ENCODE measurements at places on chromosomes 4 and X. TPM values are rescaled to one million over a fixed set of nuclear protein-coding genes. Genes with fewer than 3 reads are reported as not detected.

DNA sequence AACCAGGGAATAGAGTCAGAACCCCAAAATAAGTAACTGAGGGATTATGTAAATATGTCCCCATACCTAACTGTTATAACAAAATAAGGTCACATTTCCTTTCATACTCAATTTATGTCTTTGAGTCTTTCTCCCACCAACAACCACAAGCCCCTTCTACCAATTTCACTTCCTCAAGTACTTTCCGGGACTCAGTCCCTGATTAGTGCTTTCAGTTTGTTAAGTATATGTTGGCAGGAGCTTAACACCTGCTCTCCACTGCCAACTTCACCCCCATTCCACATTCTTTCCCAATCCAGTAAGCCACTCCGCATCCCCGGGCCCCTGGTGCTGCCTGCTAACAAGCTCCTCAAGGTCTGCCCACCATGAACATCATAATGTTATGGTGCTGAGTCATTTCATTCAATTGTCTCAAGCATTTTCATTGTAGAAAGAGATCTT lies 71.3 kb upstream of the SPRY1 start:
- no peak for DNase-seq

- DNase-seq = no peak
These were observed 1.5 kb downstream of the ASMTL start for GRCh38 chrX:1451251-1451660.

- no peak for DNase-seq
These were observed 130.9 kb downstream of the AFAP1 start for GRCh38 chr4:7808752-7809151.

GRCh38 chr4:186078981-186079638 lies 10.2 kb downstream of the TLR3 start:
- DNase-seq = peak; percentile 38

GRCh38 chr4:93368968-93369367 lies 459.6 kb upstream of the ATOH1 start:
- no peak for DNase-seq

DNA sequence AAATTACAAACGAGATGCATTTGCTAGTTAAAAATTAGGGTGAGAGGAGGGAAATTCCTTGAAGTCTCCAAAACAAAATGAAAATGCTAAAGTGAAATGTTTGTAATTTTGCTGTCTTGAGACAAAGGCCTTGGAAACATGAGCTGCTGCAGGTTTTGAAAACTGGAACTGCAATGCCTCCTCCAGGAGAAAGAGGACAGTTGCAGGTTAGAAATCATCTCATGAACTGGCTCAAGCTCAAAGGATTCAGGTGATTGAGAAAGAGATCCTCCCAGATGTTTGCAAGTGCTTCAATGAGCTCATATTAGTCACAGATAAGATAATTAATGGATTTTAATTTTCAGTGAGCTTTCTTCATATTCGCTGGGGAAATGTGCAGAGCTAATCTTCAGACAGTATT lies 32.4 kb downstream of the SMPX start:
- DNase-seq = peak; percentile 40

- no peak for DNase-seq
These were observed 155.8 kb downstream of the PPARGC1A start for GRCh38 chr4:23734000-23734399.

GRCh38 chr4:22648996-22649395 lies 43.7 kb upstream of the GBA3 start:
- DNase-seq = no peak

DNA sequence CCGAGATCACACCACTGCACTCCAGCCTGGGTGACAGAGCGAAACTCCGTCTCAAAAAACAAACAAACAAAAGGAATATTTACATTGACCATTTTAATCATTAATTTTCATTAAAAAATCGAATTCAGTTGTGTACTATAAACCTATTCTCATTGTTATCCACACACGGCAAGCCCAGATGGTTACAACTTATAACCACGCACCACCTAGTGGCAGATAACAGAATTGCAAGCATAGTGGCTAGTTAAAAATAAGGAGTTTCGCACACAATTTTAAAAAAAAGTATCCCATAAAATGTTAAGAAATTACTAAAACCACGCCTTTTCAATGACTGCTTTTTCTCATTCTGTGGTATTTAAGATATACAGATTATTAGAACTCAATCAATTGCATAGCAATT lies 25.4 kb downstream of the MBNL3 start:
- peak; percentile 43 for DNase-seq

DNA sequence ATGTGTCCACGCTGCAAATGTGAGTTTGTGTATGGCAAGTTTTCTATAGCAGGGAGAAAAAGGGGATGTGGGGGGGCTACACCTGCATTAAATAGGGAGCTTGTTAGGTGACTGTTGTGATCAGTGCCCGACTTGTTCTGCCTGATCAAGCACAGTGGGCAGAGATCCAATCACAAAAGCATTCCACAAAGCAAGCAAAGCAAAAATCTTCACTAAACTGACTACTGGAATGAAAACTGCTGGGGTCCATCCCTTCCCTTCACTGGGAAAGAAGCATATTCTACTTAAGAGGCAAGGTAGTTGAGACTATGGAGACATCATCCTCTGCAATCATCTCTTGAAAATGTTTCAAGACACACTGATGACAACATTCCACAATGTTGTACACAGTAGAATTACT lies 5.2 kb downstream of the IRS4 start:
- peak; percentile 85 for DNase-seq

GRCh38 chrX:73289039-73289438 lies 74.4 kb upstream of the NAP1L2 start:
- peak; percentile 7 for DNase-seq

DNA sequence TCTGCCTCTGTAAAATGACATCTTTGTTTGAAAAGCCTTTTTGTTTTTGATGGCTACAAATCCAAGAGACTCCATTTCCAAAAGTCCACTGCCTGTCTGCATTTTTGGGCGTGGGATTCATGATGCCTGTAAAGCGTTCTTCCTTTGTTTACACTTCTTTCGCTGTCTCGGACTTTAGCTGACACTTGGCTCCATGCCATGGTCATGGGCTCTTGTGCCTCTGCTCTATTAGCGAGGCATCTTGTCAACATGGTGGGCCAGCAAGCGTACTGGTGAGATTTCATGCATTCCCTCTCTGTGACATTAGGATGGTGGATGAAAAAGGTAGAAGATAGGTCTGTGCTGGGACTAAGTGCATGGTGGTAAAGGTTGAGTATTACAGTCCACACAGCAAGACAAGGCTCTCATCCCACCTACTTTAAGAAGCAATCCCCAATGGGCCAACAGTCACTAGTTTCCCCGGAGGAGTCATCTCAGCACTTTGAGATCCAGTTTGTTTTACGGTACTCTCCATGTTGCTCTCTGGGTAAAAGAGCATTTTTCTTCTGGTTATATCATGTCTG lies 298.2 kb upstream of the KLF3 start:
- DNase-seq = no peak

GRCh38 chrX:22378296-22378695 lies 105.6 kb downstream of the CBLL2 start:
- DNase-seq = no peak

DNA sequence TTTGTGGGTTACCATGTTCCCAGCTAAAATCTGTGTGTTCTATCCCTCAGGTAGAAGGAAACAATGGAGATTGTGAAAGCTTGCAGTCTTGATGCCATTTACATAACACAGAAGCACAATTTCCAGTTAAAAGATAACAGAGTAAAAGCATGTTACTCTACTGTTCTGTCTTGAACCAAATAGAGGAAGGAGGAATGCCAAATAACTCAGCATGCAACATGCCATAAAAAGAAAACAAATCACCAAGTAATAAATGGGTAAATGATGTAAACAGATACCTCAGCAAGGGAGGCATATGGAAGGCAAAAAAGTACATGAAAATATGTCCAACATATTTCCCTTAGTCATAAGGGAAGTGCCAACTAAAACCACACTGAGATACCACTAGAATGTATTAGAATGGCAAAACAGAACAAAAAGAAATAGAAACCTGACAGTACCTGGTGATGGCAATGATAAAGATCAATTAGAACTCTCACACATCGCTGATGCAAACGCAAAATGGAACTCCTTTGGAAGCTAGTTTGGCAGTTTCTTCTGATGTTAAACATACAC lies 502.6 kb upstream of the HS3ST1 start:
- DNase-seq = no peak

DNA sequence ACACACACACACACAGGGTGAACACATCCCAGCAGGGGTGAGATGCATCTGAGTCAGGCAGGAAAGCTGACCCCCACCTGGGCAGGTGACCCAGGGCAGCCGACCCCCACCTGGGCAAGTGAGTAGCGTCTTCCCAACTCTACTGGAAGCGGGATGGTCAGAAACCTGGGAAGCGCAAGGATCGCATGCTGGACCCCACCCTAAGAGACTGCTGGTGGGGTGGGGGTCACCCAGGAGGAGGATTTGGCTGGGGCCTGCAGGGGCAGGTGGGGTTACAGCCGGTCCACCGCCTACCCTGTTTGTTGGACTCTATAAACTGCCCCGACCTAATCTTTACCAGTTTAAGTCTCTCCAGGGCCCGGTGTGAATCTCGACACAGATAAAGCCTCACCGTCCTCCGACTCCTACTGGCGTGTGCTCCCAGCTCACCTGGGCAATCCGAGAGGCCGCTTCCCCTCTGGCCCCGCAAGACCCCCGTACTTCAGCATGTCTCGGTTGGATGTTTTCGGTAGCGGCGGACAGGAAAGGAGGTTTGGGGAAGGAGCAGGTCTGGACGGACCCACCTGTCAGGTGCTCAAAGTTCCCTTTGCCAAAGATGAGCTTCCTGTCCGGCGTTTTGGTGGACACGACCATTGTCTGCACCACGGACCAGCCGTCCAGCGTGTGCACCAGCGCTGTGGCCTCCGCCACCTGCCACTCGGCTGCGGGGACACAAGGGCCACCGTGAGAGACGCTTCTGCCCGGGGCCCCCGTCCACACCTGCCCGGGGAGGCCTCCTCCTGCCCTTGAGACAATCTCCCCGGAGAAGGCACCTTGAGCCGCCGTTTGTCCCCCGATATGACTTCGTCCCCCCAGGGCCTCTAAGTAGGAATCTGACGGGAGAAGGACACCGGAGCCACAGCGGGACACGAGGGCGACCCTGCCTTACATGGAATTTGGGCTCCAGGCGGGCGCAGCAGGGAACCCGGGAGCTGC lies 2.0 kb downstream of the GTPBP6 start:
- DNase-seq = no peak

GRCh38 chrX:76253432-76253831 lies 80.6 kb downstream of the PBDC1 start:
- peak; percentile 60 for DNase-seq

PARM1 gene
- 1.6 TPM for total RNA-seq

S100G gene
- total RNA-seq = not detected

VSIG4 gene
- total RNA-seq = not detected

SHROOM4 gene
- 3.0 TPM for total RNA-seq

REELD1 gene
- 0.06 TPM for total RNA-seq

FOXR2 gene
- not detected for total RNA-seq

UNC5C gene
- total RNA-seq = 0.15 TPM

PTCHD1 gene
- 0.03 TPM for total RNA-seq
